Thoracic aorta (tissue), 2 donors: ENCODE measurements at places on chromosomes 12 and 14.

GRCh38 chr12:112973011-112973735 is 5.1 kb upstream of the OAS2 start:
- DNase-seq, result no peak

GRCh38 chr14:59474172-59474571 is 9.0 kb upstream of the GPR135 start:
- no peak for DNase-seq

DNA sequence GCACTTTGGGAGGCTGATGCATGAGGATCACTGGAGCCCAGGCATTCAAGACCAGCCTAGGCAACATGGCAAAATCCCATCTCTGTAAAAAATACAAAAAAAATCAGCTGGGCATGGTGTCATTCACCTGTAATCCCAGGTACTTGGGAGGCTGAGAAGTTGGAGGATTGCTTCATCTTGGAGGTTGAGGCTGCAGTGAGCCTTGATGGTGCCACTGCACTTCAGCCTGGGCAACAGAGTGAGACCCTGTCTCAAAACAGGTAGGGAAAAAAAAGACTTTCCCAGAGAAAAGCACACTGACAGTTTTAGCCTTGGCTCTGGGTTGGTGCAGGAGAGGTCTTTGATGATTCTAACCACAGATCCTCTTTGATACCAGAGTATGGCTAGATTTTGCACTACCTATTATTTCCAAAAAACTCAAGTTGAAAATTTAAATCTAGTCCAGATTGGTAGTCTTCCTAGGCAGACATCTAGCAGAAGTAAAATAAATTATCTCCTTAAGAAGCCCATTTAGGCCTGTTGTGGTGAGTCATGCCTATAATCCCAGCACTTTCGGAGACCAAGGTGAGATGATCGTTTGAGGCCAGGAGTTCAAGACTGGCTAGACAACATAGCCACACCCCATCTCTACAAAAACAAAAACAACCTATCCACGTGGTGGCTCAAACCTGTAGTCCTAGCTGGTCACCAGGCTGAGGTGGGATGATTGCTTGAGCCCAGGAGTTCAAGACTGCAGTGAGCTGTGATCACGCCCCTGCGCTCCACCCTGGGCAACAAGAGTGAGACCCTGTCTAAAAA is 18.6 kb downstream of the LARP4 start:
- DNase-seq, result no peak

GRCh38 chr14:64279704-64280668 is 14.2 kb downstream of the ESR2 start:
- DNase-seq, result no peak

- no peak for DNase-seq
These were observed 568.3 kb downstream of the FSCB start for GRCh38 chr14:43938588-43939281.

GRCh38 chr12:7935590-7936581 is at the start of gene SLC2A3:
SLC2A3 (minus strand) TSS chr12:7936187; CDS start chr12:7936034, 153 bp downstream.
- DNase-seq, result no peak

DNA sequence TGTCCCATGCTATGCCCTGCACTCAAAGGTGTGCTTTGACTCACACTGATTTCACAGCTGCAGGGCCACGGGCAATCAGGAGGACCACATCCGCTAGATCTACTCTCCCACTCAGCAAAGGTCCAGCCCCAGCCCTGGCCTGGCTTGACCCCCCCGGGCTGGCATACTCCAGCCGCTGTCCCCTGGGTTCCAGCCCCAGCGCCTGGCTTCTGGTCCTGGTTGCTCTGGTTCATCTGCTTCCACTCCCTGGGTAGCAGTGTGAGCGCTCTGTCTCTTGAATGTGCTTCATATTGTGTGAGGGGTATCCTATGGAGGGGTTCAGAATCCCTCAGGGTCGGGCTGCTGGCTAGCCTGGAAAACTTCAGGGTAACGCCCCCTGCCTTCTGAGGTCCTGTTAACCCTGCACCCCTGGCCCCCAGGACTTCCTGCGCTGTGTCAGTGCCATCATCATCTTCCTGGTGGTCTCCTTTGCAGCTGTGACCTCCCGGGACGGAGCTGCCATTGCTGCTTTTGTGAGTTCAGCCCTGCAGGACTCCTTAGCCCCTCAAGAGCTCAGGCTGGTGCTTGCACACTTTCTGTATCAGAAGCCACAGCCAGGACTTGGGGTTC is 1.9 kb downstream of the CMTM5 start:
- DNase-seq, result no peak

GRCh38 chr14:98926146-98926545 is 345.9 kb downstream of the BCL11B start:
- DNase-seq, result no peak

DNA sequence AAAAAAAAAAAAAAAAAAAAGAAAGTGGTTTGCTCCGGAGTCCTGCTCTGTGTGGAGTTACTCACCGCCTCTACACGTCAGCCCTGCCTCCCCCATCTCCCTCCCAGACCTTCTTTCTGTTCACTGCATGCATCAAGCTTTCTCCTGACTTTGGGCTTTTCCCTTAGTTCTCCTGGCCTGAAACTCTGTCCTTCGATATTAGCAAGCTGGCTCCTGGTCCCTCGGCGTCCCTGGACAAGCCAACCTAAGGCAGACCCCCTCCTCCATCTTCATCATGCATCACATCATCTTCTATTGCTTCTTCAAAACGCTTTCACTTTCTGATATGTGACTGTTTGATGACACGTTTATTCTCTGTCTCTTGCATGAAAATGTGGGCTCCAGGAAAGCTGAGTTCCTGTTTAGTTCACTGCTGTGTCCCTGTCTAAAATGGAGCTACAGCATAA is 40.6 kb downstream of the SLC15A4 start:
- DNase-seq, result no peak
